ENCODE measurements at places on chromosomes 16 and 17. TPM values are rescaled to one million over a fixed set of nuclear protein-coding genes. Genes with fewer than 3 reads are reported as not detected.

CLDN6 gene
- polyA plus RNA-seq: not detected

KRT24 gene
- polyA plus RNA-seq: 0.05 TPM

DNA sequence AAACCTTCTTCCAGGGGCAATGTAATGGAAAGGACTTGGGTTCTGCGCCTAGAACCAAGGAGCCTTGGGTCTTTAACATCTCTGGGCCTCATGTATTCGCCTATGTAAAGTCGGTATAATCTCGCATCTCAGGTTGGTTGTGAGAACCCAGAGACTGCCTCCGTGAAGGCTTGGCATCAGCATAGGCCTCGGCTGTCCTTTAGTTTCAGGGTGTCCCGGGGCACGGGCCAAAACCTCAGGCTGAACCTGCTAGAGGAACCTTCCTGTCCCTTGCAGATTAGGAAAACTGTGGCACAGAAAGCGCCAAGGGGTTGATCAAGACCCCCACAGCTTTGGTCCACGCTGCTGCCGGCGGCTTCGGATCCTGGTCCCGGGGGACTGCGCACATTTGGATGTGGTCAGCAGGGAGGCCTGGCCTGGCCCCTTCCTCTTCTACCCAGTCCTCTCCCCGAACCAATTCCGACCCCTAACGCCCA is 772 bp upstream of the PHAF1 start:
- no peak for DNase-seq
- H3K27ac ChIP-seq: peak overlapping the region; percentile 69
- peaks cover 5% of the 10 kb centered on the region for H3K4me1 ChIP-seq
- peak overlapping the region; percentile 30 for H3K4me3 ChIP-seq
- no peaks in the 10 kb centered on the region for H3K27me3 ChIP-seq

GRCh38 chr16:1099189-1100083 is 3.4 kb upstream of the C1QTNF8 start:
- no peak for DNase-seq

PSME3IP1 gene
- 59.6 TPM for polyA plus RNA-seq

- H3K4me3 ChIP-seq: no peak overlapping the region
- DNase-seq: no peak
- H3K27me3 ChIP-seq: no peaks in the 10 kb centered on the region
- H3K27ac ChIP-seq: no peak overlapping the region
- H3K36me3 ChIP-seq: peaks cover 54% of the 10 kb centered on the region
- H3K4me1 ChIP-seq: no peaks in the 10 kb centered on the region
Measured at GRCh38 chr16:89120921-89121351, 27.3 kb downstream of the ACSF3 start.

TEX14 gene
- 0.13 TPM for polyA plus RNA-seq

DNA sequence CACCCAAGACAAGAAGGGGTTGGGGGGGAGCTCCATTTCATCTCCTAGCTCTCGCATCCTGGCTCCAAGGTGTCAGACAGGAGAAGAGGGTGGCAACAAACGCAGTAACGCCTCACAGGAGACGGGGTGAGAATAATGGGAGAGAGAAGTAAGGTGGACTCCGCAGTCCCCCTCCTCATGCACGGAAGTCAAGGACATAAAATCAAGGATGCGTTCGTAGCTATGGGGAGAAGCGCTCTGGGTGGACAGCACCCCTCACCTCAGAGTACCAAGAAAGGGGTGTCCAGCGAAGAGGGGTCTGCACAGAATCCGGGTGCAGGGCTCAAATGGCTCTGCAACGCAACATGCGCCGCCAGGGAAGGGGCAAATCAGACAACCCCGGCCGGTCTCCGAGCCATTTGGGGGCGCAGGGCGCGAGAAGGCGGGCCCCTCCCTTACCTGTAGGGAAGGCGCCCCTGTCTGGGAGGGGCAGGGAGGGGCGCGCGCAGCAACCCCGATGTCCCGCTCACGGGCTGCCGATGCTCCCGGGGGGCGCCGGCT is 555 bp downstream of the HDAC5 start:
- peak overlapping the region; percentile 96 for H3K4me3 ChIP-seq
- DNase-seq: no peak
- peak overlapping the region; percentile 85 for H3K27ac ChIP-seq
- no peaks in the 10 kb centered on the region for H3K27me3 ChIP-seq
- peaks cover 15% of the 10 kb centered on the region for H3K4me1 ChIP-seq
- H3K36me3 ChIP-seq: no peaks in the 10 kb centered on the region

DNA sequence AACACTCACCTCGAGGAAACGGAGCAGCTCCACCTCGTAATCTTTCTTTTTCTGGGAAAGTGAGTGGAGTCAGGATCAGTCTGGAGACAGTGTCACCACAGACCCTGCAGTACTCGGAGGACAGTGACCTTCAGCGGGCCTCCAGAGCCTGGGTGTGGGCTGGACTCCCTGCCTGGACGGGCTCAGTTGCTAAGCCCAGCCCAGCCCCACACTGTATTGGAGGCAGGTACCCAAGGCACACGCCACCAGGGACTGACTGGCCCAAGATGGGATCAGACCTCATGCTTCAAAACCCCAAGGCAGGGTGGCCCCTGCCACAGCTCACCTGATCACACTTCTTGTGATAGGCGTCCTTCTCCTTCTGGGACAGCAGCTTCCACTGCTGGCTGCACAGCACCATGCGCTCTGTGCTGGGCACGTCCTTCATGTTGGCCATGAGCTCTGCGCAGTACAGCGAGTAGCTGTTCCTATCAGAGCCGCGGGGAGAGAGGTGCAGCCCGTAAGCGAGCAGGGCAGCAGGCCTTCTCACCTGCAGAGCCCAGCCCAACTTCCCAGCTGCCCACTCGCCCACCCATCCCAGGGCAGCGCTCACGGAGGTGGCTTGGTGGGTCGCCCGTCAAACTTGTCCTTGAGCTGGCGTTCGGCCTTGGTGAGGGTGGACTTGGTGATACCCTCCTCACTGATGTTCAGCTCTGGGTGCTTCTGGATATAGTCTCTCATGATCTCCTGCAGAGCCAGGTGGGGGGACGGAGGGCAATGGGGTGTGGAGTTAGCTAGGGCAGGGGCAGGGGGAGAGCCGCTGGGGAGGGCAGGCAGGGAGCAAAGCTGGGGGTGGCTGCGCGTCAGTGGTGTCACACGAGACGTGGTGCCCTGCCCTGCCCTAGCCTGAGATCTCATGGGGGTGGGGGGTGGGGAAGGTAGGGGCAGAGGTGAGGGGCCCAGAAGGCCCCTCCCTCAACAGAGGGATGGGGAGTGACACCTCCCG is 7.9 kb downstream of the UBTF start:
- H3K4me1 ChIP-seq: no peaks in the 10 kb centered on the region
- no peak for DNase-seq
- no peak overlapping the region for H3K27ac ChIP-seq
- peaks cover 63% of the 10 kb centered on the region for H3K36me3 ChIP-seq
- no peak overlapping the region for H3K4me3 ChIP-seq

ARHGAP44 gene
- 12.2 TPM for polyA plus RNA-seq

- DNase-seq: peak; percentile 32
- peaks cover 7% of the 10 kb centered on the region for H3K4me1 ChIP-seq
- no peak overlapping the region for H3K27ac ChIP-seq
- no peaks in the 10 kb centered on the region for H3K27me3 ChIP-seq
- no peaks in the 10 kb centered on the region for H3K36me3 ChIP-seq
Measured at GRCh38 chr17:82351254-82351712, 7.8 kb upstream of the TEX19 start.

DNA sequence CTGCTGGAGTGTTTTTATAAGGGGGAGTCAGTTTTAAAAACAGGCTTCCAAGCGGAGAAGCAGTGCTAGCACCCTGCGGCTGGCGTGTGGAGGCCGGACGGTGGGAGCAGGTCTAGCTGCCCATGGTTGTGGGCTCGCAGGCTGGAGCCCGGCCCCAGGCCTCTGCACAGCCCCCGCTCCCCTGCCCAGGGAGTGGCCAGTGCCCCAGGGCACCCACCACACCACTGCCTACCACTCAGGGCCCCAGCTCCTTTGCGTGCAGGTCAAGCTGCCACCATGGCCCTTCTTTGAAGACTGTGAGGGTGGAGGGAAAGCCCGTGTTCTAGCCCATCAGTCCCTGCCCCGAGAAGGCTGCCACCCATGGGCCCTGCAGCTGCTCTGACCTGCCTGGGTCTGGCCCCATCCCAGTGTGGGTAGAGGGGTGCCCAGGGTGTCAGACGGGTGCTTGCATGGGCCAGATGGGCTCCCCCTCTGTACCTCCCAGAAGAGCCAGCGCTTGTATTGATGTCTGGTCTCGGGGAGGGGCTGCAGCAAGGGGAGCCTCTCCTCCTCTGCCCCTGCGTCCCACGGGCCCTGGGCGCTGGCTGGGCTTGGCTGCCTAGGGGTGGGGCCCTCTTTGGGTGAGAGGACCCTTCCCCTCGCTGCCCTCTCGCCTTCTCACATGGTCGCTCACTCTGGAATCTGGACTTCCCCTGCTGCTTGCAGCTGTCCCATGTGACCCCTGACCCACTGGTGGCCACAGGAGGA is 1.5 kb upstream of the NUDT16L1 start:
- no peak overlapping the region for H3K27ac ChIP-seq
- no peaks in the 10 kb centered on the region for H3K4me1 ChIP-seq
- no peak for DNase-seq
- H3K4me3 ChIP-seq: no peak overlapping the region

DNA sequence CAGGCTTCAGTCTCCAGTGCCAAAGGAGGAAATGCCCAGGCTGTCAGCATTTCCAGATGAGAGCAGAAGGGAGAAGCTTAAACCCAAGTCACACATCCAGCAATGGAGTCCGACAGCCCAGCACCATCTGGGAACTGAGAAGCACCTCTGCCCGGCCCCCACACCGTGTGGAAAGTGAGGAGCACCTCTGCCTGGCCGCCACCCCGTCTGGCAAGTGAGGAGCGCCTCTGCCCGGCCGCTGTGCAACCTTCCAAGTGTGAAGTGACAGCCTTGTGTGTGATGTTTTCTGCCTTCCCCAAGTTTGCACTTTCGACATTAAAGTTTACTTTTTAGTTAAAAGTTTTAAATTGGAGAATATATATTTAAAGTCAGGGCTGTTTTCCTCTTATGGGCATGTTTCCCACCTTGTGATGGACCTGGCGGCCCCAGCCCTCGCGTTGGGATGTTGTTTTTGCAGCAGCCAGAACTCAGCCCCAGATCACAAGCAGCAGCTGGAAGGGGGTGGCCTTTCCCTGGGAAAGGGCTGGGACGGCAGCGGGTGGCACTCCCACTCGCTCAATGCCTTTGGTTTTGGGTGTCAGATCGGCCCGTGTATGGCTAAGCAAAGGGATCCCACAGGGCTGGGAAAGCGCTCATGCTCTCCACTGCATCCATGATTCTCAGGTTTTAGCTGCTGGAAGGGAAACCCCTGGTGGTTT is 7.2 kb downstream of the CCDC137 start:
- no peak for DNase-seq
- H3K27ac ChIP-seq: no peak overlapping the region
- no peaks in the 10 kb centered on the region for H3K27me3 ChIP-seq
- H3K4me3 ChIP-seq: no peak overlapping the region
- H3K36me3 ChIP-seq: peaks cover 13% of the 10 kb centered on the region

GRCh38 chr16:5002699-5003143 is 31.0 kb downstream of the NAGPA start:
- H3K36me3 ChIP-seq: no peaks in the 10 kb centered on the region
- no peak for DNase-seq
- H3K27me3 ChIP-seq: no peaks in the 10 kb centered on the region

DNA sequence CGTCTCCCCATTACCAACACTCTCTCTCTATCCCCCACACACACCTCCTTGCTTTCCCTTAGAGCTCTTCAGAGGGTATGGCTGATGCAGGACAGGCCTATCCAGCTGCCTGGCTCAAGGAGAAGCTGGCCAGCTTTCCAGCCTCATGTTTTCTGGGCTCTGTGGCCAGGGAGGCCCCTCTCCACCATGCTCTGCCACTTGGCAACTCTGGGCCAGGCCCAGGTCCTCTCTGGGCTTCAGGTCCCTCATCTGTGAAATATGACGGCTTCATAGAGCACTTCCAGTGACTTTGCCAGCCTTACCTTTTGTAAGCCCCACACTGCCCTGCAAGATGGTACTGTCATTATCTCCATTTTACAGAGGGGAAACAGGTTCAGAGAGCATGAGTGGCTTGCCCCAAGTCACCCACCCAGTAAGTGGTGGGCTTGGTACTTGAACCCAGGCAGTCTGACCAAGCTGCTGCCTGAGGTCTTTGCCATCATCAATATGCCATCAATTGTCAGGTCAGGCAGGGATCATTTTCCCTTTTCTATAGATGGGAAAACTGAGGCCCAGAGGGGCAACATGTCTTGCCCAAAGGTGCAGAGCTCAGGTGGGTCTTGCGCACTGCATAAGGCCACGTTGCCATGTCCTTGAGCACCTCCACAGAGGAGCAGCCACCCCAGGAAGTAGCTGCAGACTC is 548 bp upstream of the ADGRG5 start:
- no peak for DNase-seq
- H3K27ac ChIP-seq: no peak overlapping the region
- H3K4me1 ChIP-seq: no peaks in the 10 kb centered on the region
- no peaks in the 10 kb centered on the region for H3K27me3 ChIP-seq
- no peak overlapping the region for H3K4me3 ChIP-seq

DNA sequence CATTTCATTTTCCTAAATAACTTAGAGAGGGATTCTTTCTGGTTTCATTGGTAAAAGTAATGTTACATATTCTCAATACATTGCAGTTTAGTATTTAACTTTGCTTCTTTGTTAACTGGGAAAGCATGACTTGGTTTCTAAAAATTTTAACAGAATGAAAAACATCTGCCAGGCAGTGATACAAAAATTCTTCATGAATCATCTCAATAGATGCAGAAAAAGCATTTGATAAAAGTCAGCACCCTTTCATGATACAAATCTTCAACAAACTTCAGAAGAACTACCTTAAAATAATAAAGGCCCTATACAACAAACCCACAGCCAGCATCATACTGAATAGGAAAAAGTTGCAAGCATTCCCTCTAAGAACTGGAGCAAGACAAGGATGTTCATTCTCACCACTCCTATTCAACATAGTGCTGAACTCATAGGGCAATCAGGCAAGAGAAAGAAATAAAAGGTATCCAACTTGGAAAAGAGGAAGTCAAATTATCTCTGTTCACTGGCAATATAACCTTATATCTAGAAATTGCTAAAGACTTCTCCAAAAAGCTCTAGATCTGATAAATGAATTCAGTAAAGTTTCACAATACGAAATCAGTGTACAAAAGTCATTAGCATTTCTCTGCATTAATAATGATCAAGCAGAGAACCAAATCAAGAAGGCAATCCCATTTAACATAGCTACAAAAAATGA is 50.4 kb downstream of the SLFN5 start:
- no peaks in the 10 kb centered on the region for H3K4me1 ChIP-seq
- H3K4me3 ChIP-seq: no peak overlapping the region
- no peaks in the 10 kb centered on the region for H3K36me3 ChIP-seq
- H3K27ac ChIP-seq: no peak overlapping the region
- no peak for DNase-seq

GRCh38 chr17:76414334-76415295 is 30.2 kb downstream of the SPHK1 start:
- no peak overlapping the region for H3K4me3 ChIP-seq
- H3K4me1 ChIP-seq: peaks cover 2% of the 10 kb centered on the region
- no peaks in the 10 kb centered on the region for H3K27me3 ChIP-seq
- peaks cover 5% of the 10 kb centered on the region for H3K36me3 ChIP-seq
- DNase-seq: peak; percentile 92

SLC5A11 gene
- not detected for polyA plus RNA-seq

Data from lung (tissue), 17 donors.